ENCODE measurements at places on chromosomes 2 and 18.

DNA sequence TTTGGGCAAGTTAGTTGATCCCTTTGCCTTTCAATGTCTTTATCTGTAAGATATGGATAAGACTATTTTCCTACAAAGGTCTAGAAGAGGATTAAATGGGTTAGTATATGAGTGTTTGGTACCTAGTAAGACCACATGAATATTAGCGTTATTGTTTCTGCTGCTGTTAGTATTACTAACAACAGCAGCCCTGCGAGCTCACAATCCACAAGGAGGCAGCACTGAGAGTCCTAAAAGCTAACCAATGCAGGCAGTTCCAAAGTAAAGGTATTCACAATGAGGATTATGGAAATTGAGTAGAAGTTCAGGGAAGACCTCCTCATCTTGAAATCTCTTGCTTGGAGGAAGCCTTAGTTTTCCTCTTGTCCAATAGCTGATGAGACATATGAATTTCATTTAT is 248.9 kb downstream of the TDRD15 start:
- no peak for DNase-seq

GRCh38 chr2:28054916-28055315 is 164.4 kb downstream of the BABAM2 start:
- DNase-seq: no peak

GRCh38 chr18:63775166-63775730 is at the start of gene SERPINB7:
Gene SERPINB7, plus strand, starts transcription at chr18:63775418. Its CDS starts 6,955 bp downstream, at chr18:63782373.
- DNase-seq: peak; percentile 51

DNA sequence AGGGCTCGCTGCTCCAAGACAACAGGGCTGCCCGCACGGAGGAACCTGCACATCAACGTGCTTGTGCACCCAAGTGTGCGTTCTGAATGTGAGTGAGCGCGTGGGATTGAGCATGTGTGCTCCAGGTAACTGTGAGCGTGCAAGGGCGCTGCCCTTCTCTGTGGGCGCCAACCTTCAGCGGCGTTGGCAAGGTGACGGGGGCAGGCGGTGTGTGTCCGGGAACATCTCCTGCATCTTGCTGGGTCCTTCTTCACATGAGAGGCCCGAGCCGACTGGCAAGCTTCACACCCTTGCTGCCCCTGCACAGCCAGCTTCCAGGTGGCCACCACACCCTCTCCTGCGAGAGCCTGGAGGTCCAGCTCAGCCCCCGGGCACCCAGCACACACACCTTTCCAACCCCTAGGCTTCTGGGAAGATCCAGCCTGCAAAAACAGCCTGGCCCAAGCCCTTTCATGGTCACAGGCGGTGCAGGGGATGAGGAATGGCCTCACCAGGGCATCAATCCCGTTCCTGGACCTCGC is 220.9 kb downstream of the HDAC4 start:
- no peak for DNase-seq

DNA sequence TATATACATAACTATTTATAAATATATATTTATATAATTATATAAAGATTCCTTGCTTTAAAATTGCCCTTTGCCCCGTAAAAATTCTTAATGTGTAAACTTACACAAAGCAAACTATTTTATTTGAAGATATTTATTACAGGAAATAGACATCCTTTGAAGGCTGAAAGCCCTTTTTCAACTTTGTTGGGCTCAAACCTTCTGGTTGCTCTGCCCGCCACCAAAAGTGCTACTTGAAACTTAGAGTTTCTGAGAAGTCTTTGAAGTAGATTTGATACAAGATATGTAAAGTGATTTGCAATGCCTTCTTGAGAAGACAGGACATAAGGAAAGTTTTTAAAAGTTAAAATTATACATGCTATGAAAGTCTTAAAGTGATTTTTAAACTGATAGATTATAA is 36.6 kb upstream of the METAP1D start:
- no peak for DNase-seq

GRCh38 chr18:35467624-35468016 is 30.1 kb downstream of the INO80C start:
- DNase-seq: no peak

DNA sequence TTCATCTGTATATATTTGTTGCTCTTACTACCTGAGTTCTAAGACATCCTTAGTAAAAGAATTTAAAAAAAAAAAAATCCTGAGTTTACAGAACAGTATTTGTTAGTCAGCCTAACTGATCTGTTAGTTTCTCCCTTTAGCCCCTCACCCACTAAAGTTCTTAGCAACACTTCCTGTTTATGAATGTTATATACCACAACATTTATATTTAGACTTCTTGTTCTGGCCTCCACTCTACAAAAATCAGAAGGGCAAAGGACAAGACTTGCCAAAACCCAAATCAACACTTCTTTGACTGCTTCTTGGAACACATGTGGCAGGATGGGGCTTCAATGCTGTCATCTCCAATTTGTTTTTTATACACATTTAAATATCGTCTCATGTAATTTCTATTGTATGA is 71.1 kb downstream of the MGAT5 start:
- DNase-seq: no peak

- DNase-seq: no peak
Observed at GRCh38 chr2:234483568-234484251, 13.2 kb downstream of the ARL4C start.

DNA sequence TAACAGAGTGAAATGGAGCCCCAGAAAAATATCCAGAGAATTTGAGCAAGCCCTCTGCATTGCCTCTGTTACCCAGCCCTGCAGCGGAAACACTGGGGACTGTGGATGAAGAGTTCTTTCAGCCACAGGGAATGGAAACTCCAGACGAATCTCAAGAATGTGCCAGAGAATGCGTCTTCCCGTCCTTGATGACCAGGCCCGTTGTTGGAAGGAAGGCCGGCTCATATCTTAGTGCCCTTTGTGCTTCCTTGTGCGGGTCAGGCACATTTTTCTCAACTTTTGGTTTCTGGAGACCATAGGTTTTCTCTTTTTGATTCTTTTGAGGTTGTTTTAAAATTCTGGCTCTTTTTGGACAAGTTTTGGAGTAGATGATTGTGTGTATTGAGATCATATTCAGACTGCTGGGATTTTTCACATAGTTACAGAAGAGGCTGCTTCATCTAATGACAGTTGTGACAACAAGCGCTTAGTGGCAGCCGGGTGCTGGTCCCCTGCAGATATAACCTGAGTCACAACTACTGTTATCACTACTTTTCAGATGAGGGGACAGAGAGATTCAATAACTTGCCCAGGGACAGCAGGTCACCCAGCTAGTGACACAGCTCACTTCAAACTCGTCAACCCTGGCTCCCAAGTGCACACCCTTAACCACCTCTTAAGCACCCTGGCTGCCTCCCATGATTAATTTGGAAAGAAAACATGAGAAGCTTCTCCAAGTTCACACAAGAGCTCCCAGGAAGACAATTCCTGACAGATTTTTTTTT is 15.7 kb downstream of the MAL start:
- no peak for DNase-seq

- DNase-seq: no peak
Observed at GRCh38 chr2:22134421-22134820, 1010.7 kb downstream of the TDRD15 start.

DNA sequence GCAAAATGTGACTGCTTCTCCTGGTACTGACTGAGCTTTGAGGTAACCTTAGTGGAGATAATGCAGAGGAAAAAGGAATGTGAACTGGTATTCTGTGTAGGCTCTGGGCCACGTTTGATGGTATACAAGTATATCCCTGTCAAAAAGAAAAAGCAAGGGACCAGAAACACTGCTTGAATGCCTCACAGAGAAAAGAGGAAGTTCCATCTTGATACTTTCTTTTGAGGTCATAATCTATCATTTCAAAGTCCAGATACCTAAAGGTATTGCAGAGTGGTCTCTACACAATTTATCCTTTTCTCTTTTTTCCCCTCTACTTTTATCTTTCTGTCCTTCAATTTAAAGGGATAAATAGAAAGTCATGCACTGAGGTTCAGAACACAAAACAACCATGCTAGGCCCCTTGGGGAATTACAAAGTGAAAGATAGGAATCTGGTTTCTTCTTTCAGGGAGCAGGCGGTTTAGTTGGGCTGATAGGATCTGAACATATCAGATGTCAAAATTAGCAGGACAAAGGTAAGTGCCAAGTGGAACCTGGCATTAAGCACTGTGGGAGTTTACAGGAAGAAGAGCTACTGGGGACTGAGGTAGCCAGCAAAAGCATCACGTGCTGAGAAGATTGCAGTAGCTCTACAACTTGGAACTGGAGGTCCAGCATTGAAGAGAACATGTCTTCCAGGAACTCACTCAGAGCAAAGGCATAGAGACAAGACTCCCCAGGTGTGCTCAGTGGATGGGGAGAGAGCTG is 121.2 kb downstream of the LYPD6 start:
- DNase-seq: no peak

- DNase-seq: no peak
Observed at GRCh38 chr2:104846786-104847585, 6.9 kb upstream of the POU3F3 start.

- DNase-seq: no peak
Observed at GRCh38 chr18:59689756-59690155, 7.5 kb downstream of the CCBE1 start.
